ENCODE measurements at places on chromosomes 2 and 18. TPM values are rescaled to one million over a fixed set of nuclear protein-coding genes. Genes with fewer than 3 reads are reported as not detected.

FAM237A gene
- total RNA-seq = not detected

IL36A gene
- not detected for total RNA-seq

PLGLB2 gene
- total RNA-seq = 0.89 TPM

COPS9 gene
- total RNA-seq = 206 TPM

TUBA4B gene
- total RNA-seq = not detected

KDM3A gene
- 7.2 TPM for total RNA-seq

DRC1 gene
- not detected for total RNA-seq

CHST10 gene
- 19.3 TPM for total RNA-seq

All from bronchus fibroblast of lung (primary cell).